ENCODE measurements at places on chromosomes 6 and 20. TPM values are rescaled to one million over a fixed set of nuclear protein-coding genes. Genes with fewer than 3 reads are reported as not detected.

HCK gene
- total RNA-seq: not detected

DNA sequence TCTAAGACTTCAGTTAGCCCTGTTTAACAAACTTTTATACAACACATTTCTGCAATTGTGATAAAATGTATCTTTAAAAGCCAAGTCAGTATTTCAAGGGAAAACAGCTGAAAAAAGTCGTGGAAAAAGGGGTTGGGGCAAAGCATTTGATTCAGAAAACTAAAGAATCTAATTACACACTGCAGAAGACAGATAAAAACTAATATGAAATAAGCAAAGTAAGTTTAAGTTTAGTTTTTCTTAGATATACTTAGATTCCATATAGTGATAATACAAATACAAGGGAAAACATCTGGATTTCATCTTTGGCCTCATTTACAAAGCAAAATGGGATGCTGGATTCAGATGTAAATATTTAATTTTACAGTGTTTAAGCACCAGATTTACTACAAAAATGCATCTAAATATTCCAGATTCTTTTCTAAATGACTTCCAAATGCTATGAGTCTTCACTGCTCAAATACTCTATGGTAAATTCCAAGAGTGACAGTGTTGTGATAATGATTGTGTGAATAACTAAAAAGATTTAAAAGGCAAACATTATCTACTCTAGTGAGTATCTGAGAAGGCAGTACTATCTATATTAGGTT lies 1.5 kb upstream of the ADNP start:
- H3K4me1 ChIP-seq: peaks cover 31% of the 10 kb centered on the region
- H3K4me3 ChIP-seq: no peak overlapping the region
- peaks cover 41% of the 10 kb centered on the region for H3K36me3 ChIP-seq
- H3K27me3 ChIP-seq: no peaks in the 10 kb centered on the region
- no peak for DNase-seq
- H3K27ac ChIP-seq: peak overlapping the region; percentile 29

GRCh38 chr6:75377386-75377785 lies 92.8 kb upstream of the TMEM30A start:
- no peaks in the 10 kb centered on the region for H3K27me3 ChIP-seq
- H3K27ac ChIP-seq: no peak overlapping the region
- H3K4me1 ChIP-seq: no peaks in the 10 kb centered on the region
- no peaks in the 10 kb centered on the region for H3K36me3 ChIP-seq
- no peak for DNase-seq

DNA sequence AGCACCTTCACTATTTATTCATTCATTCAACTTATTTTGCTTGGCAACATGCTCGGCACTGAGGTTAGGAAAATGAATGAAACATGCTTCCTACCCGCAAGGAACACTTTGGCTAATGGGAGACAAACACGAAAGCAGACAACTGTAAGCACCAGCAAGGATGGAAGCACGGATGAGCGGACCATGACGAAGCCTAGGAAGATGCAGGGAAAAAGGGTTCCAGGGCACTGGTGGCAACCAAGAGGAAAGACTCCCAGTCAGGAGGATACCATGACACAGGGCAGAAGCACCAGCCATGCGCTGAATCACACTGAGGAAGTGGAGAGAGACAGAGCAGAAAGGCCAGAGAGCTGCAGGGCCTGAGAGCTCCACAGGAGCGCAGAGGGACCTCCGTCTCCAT lies 9.8 kb downstream of the PDE10A start:
- H3K36me3 ChIP-seq: no peaks in the 10 kb centered on the region
- H3K27me3 ChIP-seq: peaks cover 9% of the 10 kb centered on the region
- no peak overlapping the region for H3K4me3 ChIP-seq
- no peaks in the 10 kb centered on the region for H3K4me1 ChIP-seq
- DNase-seq: no peak

GRCh38 chr20:34703424-34704176 lies 544 bp upstream of the TP53INP2 start:
- peaks cover 15% of the 10 kb centered on the region for H3K4me1 ChIP-seq
- peak; percentile 58 for DNase-seq
- H3K36me3 ChIP-seq: no peaks in the 10 kb centered on the region
- no peaks in the 10 kb centered on the region for H3K27me3 ChIP-seq
- peak overlapping the region; percentile 88 for H3K4me3 ChIP-seq
- peak overlapping the region; percentile 95 for H3K27ac ChIP-seq

NRN1 gene
- 78.5 TPM for total RNA-seq

CEP43 gene
- total RNA-seq: 16.4 TPM

GRCh38 chr6:126060400-126060799 lies 74.1 kb downstream of the TRMT11 start:
- H3K4me1 ChIP-seq: no peaks in the 10 kb centered on the region
- DNase-seq: no peak

DNA sequence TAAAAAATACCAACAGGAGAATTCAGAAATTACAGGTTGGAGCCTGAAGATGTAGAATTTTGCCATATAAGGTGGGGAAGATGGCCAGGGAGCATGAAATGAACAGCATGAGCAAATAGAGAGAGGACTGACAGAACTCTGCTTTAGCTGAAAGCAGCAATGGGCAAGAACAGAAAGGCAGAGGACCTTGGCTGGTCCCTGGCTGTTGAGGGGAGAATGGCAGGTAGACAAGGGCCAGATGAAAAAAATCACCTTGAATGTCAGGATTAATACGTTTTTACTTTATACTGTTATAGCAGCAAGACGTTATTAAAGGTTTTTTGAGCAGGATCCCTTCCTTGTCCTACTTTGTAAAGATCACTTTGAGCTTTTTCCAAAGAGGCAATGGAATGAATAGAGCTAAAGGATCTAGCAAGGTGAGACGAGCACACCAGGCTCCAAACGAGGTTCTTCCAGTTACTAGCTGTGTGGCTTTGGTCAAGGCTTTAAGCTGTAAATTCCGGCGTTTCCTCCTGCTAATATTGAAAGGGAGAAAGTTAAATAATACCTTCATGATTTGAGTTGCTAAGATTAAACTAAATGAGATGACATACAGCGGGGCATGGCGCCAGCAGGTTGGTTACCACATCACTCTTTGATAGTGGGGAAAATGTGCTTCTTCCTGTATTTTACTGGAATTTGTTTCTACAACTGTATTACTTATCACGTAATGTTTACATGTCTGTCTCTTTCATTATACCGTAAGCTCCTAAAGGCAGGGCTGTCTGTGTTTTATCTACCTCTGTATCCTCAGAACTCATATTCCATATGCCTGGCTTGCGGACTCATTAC lies 776 bp downstream of the PPIL1 start:
- H3K36me3 ChIP-seq: peaks cover 4% of the 10 kb centered on the region
- peak overlapping the region; percentile 97 for H3K4me3 ChIP-seq
- H3K27me3 ChIP-seq: no peaks in the 10 kb centered on the region
- peak; percentile 67 for DNase-seq
- H3K4me1 ChIP-seq: peaks cover 13% of the 10 kb centered on the region
- peak overlapping the region; percentile 91 for H3K27ac ChIP-seq

WFDC12 gene
- not detected for total RNA-seq

GRCh38 chr20:39516964-39517363 lies 554.8 kb downstream of the DHX35 start:
- DNase-seq: no peak
- H3K4me3 ChIP-seq: no peak overlapping the region
- H3K36me3 ChIP-seq: no peaks in the 10 kb centered on the region
- H3K27ac ChIP-seq: no peak overlapping the region
- no peaks in the 10 kb centered on the region for H3K27me3 ChIP-seq

SNPH gene
- 11.2 TPM for total RNA-seq

GRCh38 chr6:3117912-3118352 lies 579 bp upstream of the BPHL start:
- H3K27me3 ChIP-seq: no peaks in the 10 kb centered on the region
- H3K27ac ChIP-seq: peak overlapping the region; percentile 88
- peak overlapping the region; percentile 88 for H3K4me3 ChIP-seq
- H3K4me1 ChIP-seq: peaks cover 5% of the 10 kb centered on the region
- no peak for DNase-seq
- peaks cover 15% of the 10 kb centered on the region for H3K36me3 ChIP-seq

GRCh38 chr6:105929626-105930025 lies 156.5 kb upstream of the PRDM1 start:
- no peaks in the 10 kb centered on the region for H3K4me1 ChIP-seq
- H3K27ac ChIP-seq: no peak overlapping the region
- H3K4me3 ChIP-seq: no peak overlapping the region
- DNase-seq: no peak
- H3K36me3 ChIP-seq: no peaks in the 10 kb centered on the region

RAB44 gene
- total RNA-seq: not detected

- no peaks in the 10 kb centered on the region for H3K4me1 ChIP-seq
- H3K36me3 ChIP-seq: no peaks in the 10 kb centered on the region
- DNase-seq: peak; percentile 64
- H3K4me3 ChIP-seq: no peak overlapping the region
- H3K27ac ChIP-seq: no peak overlapping the region
Observed at GRCh38 chr20:53316206-53316937, 277.3 kb downstream of the ZNF217 start.

WFDC10B gene
- not detected for total RNA-seq

Data from GM23248 (cell line).